Mesendoderm (in vitro differentiated cells): ENCODE measurements at places on chromosomes 2 and 18.
A peak's percentile ranks its signal among the peaks of the same experiment; 100 is the strongest.

GRCh38 chr2:18940184-18940583 lies 350.8 kb upstream of the NT5C1B start:
- DNase-seq = no peak

- DNase-seq = peak; percentile 97
These were observed at the start of the genes ORMDL1 and PMS1 for GRCh38 chr2:189783927-189784867. Gene ORMDL1, minus strand, starts transcription at chr2:189784339. Its CDS starts 1,744 bp downstream, at chr2:189782595. Gene PMS1, plus strand, starts transcription at chr2:189784450. Its CDS starts 7,360 bp downstream, at chr2:189791810.

DNA sequence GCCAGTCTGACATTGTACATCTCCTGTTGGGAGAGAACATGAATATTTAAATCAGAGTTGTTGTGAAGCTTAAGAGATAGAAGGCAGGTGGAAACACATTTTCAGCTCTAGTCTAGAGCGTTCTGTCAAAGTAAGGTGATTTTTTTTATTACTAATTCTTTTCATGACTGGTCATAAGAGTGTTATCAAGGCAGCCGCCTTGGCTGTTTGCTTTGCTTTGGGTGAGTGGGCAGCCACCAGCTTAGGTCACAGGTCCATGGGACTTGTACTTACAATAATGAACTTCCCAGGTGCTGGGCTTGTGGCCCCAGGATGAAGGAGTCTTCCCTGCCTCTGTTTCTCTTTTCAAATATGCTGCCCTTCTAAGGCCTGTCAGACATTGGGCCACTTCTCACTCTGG lies 256.3 kb downstream of the SRBD1 start:
- DNase-seq = no peak

DNA sequence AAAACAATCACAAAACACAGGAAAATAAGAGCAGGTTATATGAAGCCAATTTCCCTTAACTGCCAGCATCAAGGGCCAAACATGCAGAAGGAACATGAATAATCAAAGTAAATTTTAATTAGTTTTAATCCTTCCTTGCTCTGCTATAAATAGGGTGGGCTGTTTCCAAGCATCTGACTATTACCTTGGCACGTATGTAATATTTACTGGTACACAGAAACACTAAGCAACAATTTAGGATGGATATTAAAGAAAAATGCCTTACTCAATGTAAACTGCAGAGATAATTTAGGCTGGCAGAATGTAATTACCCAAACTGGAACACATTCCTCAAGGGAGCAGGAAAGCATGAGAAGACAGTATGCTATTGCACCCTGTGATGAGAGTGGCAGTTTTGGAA lies 468.2 kb downstream of the TDRD15 start:
- no peak for DNase-seq

- no peak for DNase-seq
These were observed 392.3 kb downstream of the GALNT13 start for GRCh38 chr2:154264024-154264423.

DNA sequence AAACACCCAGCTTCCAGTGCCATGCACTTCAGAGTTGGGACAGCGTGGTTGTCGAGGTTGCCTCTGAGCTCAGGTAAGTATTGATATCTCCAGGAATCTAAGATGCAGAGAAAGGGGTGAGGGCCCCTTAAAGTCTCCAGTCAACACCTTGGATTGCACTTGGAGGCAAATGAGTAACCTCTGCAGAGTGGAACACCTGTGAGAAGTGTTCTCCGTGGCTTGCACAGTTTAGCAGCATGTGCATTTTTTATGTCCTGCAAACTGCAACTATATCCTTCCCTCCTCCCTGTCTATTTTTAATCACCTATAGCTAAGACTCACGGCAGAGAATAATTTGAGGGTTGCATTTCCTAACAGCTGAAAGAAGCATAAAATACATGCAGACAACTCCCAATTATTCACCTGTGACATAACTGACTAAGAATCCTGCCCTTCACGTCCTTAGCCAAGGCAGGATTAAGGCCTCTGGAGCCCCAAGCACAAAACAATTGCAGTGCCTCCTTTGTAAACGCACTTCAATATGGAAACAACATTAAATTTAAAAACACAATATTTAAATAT lies 1.6 kb upstream of the ZNF385B start:
- DNase-seq = no peak

DNA sequence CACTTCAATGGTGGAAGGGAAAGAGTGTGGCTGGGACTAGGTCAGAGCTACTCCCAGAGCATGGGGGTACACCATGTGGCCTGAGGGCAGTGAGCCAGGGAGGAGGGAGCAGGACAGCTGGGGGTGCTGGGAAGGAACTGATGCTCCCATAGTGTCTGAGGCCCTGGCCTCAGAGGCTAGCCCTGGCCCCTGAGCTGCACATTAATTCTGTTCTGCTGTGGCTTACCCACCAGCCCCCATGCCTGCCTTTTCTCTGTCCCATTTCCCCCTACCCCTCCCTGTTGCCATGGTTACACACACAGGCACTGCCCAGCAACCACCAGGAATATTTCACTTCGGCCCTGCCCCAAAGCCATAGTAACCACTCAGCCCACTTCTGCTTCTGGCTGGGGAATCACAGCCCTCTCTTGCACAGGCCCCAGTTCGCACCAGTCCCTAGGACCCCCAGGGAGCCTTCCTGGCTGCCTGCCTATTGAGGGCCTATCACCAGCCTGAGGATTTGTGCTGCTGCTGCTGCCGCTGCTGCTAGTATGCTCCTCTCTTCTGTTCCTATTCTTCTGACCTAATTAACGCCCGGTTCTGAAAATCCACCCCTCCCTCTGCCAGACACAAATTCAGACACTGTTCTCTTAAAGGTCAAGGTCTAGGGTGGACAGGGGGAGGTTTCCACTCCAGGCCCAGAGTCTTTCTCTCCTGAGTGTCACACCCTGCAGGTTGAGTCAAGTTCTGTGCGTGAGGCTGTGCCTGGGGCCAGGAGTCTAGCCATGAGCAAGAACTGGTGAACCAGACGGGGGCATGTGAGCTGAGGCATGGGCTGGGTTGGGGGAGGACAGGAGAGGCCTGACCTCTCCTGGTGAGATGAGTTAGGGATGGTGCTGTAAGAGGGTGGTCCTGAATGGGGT lies 87.1 kb upstream of the MCFD2 start:
- peak; percentile 87 for DNase-seq
